ENCODE measurements at places on chromosomes 3 and 15.

- DNase-seq, result no peak
Measured at GRCh38 chr15:85284497-85284896, 95.9 kb upstream of the AKAP13 start.

- DNase-seq, result no peak
Measured at GRCh38 chr3:82610236-82610635, 848.8 kb upstream of the GBE1 start.

DNA sequence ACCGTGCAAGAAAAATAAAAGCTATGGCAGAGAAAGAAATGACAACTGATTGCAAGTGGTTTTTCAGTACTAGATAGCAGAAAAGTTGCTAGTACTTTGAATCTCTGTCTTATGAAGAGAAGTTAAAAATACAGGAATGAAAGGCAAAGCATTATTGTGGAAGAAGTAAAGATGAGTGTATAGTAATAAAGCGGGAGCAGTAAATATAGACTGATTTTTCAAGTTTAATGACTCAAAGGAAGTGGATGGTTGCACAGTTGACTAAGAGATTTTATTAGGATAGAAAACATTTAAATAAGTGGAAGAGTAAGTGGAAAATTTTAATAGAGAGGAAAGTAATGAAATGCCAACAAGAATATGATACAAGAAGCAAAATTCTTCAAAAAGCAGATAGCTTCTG, 1076.1 kb upstream of the CADM2 start:
- DNase-seq, result no peak

- no peak for DNase-seq
Measured at GRCh38 chr3:8767256-8767666, 2.2 kb downstream of the OXTR start.

- DNase-seq, result no peak
Measured at GRCh38 chr15:32060706-32061105, 30.4 kb downstream of the CHRNA7 start.

GRCh38 chr3:175411405-175411804, 552.3 kb downstream of the NAALADL2 start:
- DNase-seq, result peak; percentile 75

GRCh38 chr15:71790081-71790480, 20.3 kb upstream of the NR2E3 start:
- no peak for DNase-seq

- no peak for DNase-seq
Measured at GRCh38 chr15:55899537-55899936, 93.9 kb downstream of the NEDD4 start.

- DNase-seq, result no peak
Measured at GRCh38 chr3:179186426-179186825, 38.3 kb downstream of the PIK3CA start.

DNA sequence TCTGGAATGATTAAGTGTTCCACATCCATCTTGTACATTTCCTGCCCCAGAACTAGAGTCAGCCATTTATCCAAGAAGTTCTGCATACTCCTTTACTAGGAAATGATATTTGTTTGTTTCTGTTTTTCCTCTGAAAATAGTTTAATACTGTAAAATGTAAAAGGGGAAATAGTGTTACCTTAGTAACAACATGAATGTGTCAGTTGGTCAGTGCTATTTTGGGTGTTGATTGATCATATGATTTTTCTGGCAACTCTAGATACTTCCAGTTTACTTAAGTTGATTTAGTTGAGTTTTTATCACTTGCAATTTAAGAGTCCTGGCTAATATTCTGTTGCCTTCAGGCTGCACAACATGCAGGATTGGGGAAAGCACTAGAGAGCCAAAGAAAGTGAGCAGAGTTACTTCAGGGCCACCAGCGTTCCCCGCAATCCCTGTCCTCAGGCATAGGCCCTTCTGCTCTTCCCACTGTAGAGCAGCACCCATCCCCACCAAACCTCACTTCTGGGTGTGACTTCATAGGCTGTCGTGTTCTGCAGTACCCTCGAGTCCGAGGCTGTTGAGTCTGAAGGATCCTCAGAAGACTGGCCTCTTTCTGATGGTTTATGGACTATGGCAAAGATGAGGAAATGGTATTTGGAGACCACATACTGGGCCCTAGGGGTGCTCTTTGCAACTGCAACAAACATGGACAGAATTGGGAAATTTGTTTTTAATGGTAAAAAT, 69.0 kb downstream of the CHD2 start:
- no peak for DNase-seq

GRCh38 chr15:99565299-99566156, at the start of gene MEF2A:
TSS of gene MEF2A (plus strand) at chr15:99565984. CDS start at chr15:99633120, 67,136 bp downstream.
- DNase-seq, result peak; percentile 98

DNA sequence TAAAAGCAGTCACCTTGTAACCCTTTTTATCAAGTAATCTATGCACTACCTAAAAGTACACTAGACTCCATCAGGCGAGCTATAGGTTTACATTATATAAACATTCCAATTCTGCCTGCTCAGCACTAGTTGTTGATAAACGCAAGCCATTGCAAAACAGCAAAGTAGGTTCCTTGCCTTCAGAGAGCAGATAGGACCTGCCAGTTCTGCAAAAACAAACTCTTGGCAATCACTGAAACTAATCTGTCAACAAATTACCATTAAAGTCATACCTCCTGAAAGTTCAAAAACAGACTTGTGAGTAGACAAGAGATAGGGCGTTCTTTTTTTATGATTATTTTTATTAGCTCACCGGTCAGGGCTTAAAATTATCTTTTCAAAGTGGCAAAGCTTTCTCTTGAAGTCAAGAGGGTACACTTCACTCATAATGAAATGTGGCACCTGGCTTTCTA, 392.5 kb downstream of the FOXP1 start:
- no peak for DNase-seq

- no peak for DNase-seq
Measured at GRCh38 chr3:63972987-63973386, 50.3 kb downstream of the PSMD6 start.

GRCh38 chr15:89187986-89188514, 33.3 kb downstream of the RLBP1 start:
- DNase-seq, result no peak

- DNase-seq, result no peak
Measured at GRCh38 chr15:75449585-75450306, 1.7 kb downstream of the SIN3A start.

All from adipocyte (in vitro differentiated cells).